ENCODE measurements at places on chromosomes 5 and 9.

GRCh38 chr9:136085815-136086212 is 9.3 kb downstream of the NACC2 start:
- DNase-seq: no peak

GRCh38 chr5:4700069-4700468 is 440.1 kb upstream of the ADAMTS16 start:
- no peak for DNase-seq

GRCh38 chr5:150595466-150596031 is 44.9 kb upstream of the SYNPO start:
- DNase-seq: no peak

GRCh38 chr5:113378514-113378913 is 56.3 kb downstream of the TSSK1B start:
- no peak for DNase-seq

DNA sequence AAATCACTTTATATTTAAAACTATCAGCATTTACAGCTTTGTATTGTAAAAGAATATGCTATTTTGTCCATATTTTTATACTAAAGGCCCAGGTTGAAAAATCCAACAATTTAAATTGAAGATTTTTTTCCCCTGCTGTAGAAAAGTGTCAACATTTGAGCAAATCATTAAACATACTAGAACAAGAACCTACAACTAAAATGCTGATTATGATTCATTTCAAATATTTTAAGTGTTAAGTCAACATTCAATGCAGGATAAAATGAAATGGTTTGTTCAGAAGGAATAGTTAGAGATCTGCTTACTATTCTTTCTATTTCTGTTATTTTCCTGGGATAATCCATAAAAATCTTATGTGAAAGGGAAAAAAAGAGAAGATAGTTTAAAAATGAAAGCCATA is 866.5 kb upstream of the DMAC1 start:
- no peak for DNase-seq

All from amniotic stem cell (primary cell).